ENCODE measurements at places on chromosomes 3 and 15. TPM values are rescaled to one million over a fixed set of nuclear protein-coding genes. Genes with fewer than 3 reads are reported as not detected.

Gene ADIPOQ
- not detected for total RNA-seq

Gene GASK1A
- 0.18 TPM for total RNA-seq

Gene SLC22A14
- total RNA-seq, result not detected

Gene NOX5
- not detected for total RNA-seq

Gene CEP152
- total RNA-seq, result 10.3 TPM

Gene YEATS2
- total RNA-seq, result 43.0 TPM

Gene THRB
- under 0.01 TPM for total RNA-seq

Gene ANKRD63
- under 0.01 TPM for total RNA-seq

Gene ACAN
- total RNA-seq, result 0.54 TPM

Gene SH3GL3
- total RNA-seq, result not detected

Gene C2CD4A
- not detected for total RNA-seq

Gene BFSP2
- not detected for total RNA-seq

Gene XPC
- total RNA-seq, result 48.8 TPM

Gene C3orf52
- 12.5 TPM for total RNA-seq

Gene TRMT10C
- total RNA-seq, result 27.2 TPM

Gene FMN1
- total RNA-seq, result 29.4 TPM

Gene DNAH12
- under 0.01 TPM for total RNA-seq

Gene RBM5
- total RNA-seq, result 122 TPM

Gene TMEM158
- total RNA-seq, result 3.3 TPM

Gene COX5A
- 24.7 TPM for total RNA-seq

Gene RTP3
- total RNA-seq, result not detected

Measured in IMR-90 (cell line).